ENCODE measurements at places on chromosomes 12 and 14.

GRCh38 chr14:77309131-77309530 is 11.6 kb downstream of the POMT2 start:
- DNase-seq = no peak

- no peak for DNase-seq
Observed at GRCh38 chr12:2411616-2412304, 359.0 kb downstream of the CACNA1C start.

- no peak for DNase-seq
Observed at GRCh38 chr14:79137045-79137430, 966.9 kb downstream of the NRXN3 start.

GRCh38 chr12:127340381-127340780 is 926.6 kb upstream of the TMEM132C start:
- DNase-seq = no peak

- no peak for DNase-seq
Observed at GRCh38 chr14:99749763-99750715, 43.2 kb upstream of the EML1 start.

DNA sequence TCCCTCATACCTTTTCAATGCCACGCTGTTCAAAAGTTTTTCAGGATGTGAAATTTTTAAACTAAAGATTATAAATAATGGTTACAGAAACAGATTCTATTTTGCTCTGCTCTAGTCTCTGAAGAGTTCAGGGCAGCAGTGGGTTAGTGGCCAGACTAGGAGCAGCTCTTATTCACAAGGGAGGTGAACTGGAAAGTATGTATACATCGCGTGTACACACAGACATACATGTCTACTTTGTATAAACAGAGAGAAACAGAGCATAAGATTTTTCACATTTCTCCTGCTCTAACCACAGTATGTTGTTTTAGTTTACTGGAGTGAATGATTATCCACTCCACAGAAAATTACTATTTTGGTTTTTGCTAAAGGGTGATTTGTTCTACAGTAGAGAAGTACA is 74.4 kb upstream of the CRY1 start:
- no peak for DNase-seq
